Skin of body (tissue), 3 donors: ENCODE measurements at places on chromosomes 3 and 15. TPM values are rescaled to one million over a fixed set of nuclear protein-coding genes. Genes with fewer than 3 reads are reported as not detected.

NAALADL2 gene
- total RNA-seq: 30.5 TPM

DNA sequence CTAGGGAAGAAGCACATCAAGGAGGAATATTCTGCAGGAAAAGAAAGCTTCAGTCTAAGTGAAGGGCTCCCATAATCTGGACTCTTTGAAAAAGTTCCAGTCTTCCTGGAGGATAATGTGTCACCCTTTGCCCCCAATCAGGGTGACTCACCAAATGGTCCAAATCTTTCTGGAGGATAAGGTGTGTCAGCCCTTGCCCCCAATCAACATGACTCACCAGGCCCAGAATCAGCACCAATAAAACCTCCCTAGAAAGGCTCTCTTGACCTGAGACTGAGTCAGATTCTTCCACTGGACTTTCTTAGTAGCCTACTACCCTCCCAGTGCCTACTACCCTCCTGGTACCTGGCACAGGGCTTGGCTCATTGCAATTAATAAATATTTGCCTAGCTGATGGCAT is 9.5 kb upstream of the ARL14 start:
- no peak for DNase-seq

DNA sequence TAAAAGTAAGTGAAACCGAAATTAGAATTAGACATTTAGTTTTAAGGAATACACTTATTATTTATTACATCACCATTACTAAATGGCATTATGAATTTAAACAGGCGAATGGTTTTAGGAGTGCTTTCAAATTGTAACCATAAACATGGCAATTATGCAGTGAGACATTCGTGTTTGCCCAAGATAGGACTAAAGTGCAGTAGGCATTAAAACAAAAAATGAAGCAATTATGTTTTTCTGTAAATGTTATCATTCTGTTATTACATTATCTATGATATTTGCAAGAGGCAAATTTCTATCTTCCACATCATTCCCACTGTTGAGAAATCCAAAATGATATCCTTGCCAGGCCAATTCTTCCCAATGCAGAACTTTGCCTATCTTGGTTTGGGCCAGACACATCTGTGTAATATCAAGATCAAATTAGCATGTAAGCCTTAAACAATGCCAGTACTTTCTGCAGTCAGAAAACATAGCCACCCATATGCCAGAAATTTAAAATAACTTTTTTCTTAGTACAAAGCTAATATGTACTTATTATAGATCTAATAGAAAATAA is 156.9 kb downstream of the ATP8B4 start:
- no peak for DNase-seq

DNA sequence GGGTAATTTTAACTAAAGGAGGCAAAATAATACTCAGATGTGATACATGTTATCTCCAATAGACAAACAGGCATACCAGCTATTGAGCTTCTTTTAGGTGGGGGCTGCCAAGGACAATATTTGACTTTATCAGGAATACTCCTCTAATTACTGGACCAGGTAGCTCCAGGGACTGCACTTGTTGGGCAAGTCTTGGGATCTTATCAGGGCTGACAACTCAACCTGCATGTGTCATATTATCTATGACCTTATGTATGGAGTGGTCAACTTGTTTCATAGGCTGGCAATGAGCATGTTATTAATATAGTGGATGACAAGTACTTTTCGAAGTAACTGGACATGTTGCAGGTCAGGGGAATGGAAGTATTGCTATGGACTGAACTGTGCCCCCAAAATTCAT is 15.0 kb upstream of the ZNF445 start:
- no peak for DNase-seq

DNA sequence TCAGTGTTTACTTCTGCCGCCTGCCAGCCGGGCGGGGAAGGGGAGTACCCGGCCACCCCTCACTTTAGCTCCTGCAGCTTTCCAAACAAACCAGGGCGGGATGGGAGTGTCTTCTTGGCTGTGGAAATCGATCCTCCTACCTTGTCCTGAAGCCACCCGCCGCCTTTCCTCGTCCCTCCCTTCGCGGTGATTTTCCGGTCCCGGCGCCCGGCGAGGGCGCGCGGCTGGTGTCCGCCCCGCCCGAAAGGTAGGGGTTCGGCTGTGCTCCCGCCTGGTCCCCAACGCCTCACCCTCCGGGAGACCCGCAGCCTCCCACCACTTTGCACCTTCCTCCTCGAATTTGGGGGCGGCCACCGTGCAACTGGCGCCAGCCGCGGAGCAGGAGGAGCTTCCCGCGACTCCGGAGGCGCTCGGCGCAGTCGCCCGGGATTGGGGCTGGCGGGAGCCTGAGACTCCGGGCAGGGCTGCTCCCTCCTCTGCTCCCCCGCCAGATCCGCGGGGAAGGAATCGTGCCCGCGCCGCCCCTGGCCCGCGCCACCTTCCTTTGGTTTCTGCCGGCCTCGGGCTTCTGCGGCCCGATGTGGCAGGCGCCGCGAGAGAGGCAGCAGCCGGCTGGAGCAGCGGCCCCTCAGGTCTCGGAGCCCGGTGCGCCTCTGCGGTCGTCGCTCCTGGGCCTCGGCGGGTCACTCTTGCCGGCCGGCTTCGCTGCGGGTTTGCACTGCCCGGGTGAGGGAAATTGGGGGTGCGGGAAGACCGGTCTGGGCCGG is 30.7 kb upstream of the ST3GAL6 start:
- no peak for DNase-seq

GRCh38 chr3:187621881-187622280 is 48.3 kb downstream of the SST start:
- no peak for DNase-seq

DNA sequence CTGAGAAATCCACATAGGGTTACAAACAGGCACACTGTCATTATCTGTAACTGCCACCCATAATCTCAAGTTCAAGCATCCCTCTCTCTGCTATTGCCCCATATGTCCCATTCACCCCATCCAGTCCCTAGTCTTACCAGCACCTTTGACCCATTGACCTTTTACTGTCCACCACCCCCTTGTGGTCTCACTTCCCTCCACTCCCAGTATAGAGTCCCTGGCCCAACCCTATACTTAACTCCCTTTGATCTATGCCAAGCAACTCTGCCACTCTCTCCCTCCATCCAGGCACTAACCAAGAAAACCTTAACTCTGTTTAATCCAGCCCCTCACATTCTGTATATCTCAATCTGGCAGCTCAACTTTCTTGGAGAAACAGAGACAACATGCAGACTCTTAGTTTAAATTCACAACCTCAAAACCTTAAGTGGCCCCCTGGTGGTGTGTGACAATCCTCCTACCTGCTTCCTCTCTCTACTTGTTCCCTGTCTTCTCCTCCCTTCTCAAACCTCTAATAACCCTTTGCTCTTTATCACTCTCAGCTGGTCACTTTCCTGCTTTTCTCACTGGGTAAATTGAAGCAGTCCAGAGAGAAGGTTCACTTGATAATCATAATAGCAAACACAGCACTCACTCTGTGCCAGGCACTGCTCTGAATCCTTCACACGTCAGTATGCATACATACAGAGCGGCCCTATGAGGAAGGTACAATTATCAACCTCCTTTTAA is 162.7 kb downstream of the STT3B start:
- no peak for DNase-seq
